ENCODE measurements at places on chromosomes 5 and 9.

DNA sequence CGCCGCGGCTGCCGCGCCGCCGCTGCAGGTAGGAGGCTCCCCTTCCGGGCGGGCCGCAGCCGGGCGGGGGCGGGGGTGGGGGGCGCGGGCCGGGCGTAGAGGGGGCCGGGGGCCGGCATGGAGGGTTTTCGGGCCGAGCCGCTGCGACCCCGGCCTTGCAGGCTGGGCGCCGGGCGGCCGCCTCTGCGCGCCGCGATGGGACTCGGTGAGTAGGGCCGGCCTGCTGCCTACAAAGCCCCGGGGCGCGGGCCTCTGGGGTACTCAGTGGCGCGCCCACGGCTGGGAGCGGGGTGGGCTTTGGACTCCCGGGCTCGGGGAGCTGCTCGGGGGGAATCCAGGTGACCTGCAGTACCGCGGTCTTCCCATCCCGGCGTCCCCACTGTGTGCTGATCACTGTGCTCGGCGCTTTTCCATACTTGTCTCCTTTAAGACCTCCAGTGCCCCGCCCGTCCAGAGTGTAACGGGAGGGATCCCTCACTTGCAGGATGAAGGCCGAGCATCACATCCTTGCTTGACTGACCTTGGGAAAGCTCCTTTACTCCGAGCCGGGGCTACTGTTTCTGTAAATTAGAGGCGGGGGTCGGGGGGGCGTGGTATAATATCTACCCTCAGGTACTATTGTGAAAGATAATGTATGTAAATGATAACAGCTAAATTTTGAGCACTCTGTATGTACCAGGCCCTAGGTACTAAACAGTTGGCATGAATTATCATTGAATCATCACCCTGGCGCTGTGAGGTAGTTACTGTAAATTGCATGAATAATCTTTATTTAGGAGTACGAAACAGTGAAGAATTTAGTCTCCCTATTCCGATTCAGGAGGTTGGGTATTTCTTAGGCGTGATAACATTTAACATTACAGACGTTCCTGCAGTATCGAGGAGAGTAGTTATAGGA is 672 bp downstream of the MSANTD3 start:
- DNase-seq: peak; percentile 86

- no peak for DNase-seq
Measured at GRCh38 chr9:22308177-22308576, 138.4 kb upstream of the DMRTA1 start.

DNA sequence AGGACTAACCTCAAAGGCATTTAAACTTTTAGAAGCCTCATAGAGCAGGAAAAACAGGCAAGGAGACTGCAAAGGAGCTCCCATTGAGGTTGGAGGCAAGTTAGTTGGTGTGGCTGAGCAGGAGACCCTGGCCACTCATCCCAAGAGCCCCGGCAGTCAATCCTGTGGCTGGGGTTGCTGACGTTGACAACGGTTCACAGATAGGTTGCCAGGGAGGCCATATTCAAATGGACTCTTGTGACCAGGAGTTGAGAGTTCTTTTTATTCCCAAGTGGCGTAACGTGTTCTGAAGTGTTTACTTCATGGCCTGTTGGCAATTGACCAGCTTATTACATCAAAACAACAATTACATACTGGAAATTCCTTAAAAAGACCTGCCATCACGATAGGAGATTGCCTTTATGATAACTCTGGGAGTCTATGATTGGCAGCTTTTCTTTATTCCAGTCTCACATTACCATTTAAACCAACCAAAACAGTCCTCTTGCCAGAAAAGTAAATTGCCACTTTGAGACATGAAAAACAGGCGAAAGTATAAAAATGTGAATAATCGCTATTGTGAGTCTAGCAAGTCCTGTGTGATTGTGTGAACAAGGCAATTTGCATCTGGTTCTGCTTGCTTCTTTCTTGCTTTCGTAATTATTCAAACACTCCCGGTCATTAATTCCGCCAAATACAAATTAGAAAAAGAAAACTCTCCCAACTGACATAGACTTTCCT is 394.9 kb downstream of the MED10 start:
- DNase-seq: no peak

DNA sequence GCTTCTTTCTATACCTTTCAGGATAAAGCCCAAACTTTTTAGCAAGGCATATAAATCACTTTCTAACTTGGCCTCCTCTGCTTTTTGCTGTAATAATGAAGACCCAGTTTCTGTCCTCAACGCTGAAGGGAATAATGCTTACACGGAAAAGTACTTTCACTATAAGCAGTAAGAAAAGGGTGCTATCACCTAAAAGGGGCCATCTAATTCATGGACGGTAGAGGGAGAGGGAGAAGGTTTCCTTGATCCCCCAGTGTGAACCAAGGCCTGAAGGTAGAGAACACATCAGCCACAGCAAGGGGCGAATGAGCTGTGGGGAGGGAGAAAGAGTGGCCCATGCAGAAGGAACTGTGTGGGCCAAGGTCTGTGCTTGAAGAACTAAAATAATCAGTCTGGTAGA is 417.7 kb upstream of the CLINT1 start:
- no peak for DNase-seq

DNA sequence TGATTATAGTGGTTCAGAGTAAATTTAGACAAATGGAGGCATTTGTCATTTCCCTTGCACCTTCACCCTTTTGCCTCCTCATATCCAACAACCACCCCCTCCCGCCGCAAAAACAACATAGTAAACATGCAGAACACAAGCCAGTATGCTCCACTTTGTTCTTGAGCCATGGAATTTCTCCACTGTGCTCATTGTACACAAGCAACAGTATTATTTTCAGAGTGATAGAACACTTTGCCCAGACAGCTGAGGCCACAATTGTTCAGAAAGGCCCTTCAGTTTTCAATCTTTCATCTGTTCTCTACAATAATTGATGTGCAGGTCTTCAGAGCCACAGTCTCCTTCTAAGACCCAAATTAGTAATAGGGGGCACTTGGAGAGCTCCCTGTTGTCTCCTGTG is 272.8 kb upstream of the SLC30A5 start:
- no peak for DNase-seq

DNA sequence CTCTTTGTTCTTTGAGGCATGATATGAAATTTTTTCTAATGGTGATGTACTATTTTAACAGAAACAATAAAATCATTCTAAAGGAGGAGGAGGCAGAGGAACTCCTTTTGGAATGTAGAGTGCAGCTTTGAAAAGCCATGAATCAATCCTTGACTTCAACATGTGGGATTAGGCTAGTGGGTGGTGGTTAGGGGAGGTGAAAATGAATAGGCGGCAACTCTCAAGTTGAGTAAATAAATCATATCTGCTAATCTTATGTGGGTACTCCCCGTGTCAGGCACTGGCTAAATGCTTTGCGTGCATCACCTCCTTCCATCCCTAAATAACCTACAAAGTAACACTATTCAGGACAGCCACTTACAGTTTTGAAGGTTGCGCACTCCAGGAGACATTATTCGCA is 35.1 kb downstream of the FAM81B start:
- DNase-seq: no peak

GRCh38 chr9:111095441-111095840 is 57.2 kb upstream of the LPAR1 start:
- DNase-seq: no peak

DNA sequence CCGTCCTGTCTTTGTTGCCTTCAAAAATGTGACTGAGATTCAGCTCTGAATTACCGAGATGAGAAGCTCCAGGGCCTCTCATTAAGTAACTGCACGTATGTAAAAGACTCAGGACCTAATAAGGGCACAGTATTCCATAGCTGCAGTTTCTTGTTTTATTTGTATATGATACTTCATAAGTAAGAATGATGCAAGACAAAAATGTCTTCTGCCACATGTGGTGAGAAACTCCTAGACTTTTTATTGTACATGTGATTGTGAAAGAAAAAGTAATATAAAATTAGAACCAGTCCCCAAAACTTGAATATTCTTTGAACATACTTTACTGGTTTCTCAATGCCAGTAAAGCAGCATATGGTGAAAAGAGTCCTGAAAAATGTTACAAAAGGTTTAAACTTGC is 110.1 kb upstream of the OTULINL start:
- DNase-seq: no peak

DNA sequence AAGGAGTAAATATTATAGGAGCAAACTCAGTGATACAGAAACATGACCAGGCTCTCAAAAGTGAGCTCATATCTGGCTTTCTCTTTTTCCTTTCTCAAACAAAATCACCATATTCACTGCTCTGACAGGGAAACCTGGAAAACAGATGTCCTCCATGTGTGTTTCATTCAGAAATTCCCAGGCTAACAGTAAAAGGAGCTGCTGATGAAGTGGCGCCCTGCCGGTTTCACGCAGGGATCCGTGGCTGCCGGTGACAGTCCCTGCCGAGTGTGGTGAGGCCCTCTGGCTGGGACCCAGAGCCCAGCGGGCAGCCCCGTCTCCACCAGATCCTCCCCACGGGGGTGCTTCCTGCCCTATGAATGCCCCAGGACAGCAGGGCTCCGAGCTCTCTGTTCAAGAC is 208.1 kb downstream of the GNA14 start:
- DNase-seq: peak; percentile 64

GRCh38 chr9:131366761-131367401 is 27.0 kb upstream of the PRRC2B start:
- DNase-seq: peak; percentile 64

- DNase-seq: no peak
Measured at GRCh38 chr5:157734436-157734835, 3.2 kb downstream of the THG1L start.

DNA sequence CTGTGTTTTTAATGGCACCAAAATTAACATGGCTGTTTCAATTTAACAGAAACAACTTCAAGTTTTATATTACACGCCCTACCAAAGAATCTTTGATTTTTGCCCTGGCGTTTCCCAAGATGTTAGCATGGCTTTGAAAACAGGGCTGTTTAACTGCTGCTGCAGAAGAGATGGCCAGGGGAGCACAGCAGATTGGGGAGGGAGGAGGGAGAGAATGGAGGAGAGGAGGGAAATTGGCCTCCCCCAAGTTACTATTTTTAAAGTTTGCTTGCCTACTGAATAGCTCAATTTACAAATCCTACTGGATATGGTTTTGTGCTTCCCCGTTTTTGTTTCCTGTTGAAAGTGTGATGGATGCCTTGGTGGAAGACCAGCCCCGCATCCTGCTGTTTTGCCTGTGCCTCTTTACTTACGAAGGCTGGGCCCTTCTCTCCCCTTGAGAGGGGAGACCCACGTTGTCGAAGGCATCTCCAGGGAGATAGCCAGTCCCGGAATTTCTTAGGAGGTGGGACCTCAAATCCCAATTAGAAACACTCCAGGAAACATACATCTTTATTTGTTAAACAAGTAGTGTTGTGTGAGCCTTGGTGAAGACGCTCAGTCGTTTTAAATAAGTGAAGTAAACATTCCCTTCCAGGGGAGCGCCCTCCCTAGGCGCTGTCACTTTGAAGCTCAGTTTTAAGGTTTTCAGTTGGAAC is 98.6 kb downstream of the AOPEP start:
- DNase-seq: no peak

- peak; percentile 82 for DNase-seq
Measured at GRCh38 chr9:108163321-108164005, 673.9 kb upstream of the KLF4 start.

DNA sequence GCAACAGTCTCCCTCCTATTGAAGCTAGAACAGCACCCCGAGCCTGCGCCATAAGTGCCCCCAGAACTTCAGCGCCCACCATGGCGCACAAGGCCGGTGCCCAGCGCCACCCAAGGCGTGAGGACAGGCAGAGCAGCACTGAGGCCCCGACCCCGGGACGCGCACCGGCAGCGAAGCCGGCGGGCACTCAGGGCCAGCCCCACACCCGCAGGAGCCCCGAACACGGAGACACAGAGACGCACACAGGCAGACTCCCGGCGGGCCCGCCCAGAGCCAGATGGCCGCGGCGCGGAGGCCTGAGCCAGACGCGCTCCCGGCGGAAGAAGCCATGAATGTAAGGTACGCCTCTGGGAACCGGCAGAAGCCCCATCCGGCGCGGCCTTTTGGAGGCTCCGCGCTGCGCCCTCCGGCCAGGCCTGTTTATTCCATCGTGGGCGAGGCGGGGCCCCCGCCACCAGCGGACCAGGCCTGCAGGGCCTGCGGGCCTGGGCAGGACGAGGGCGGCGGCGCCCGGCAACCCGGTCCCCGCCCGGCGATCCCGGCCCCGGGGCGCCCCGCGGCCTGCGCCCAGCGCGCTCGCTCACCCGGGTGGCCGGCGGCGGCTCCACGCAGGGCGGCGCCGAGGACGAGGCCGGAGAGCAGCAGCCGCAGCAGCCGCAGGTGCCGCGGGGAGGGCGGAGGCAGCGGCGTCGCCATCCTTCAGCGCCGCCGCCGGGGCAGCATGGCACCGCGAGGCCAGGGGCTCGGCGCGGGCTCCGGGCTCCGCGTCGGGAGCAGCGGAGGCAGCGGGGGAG is 486 bp downstream of the NPDC1 start:
- peak; percentile 70 for DNase-seq

DNA sequence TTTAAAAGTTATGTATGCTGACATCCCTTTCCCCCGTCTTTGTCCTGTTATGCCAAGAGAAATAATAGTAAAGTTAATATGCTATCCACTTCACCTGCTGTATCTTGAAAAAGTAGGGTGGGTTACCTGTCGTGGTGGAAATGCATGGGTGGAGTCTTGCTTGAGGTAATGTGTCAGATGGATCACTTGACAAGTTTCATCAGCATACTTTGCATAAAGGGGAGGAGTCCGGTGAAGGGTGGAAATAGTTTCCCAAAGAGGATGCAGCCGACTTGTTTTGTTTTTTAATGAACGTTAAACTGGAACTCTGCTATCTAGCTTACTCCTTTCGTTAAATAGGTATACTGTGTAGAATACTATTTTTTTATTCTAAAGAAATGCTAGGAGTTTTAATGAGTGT is 9.0 kb upstream of the DMRT3 start:
- peak; percentile 49 for DNase-seq

DNA sequence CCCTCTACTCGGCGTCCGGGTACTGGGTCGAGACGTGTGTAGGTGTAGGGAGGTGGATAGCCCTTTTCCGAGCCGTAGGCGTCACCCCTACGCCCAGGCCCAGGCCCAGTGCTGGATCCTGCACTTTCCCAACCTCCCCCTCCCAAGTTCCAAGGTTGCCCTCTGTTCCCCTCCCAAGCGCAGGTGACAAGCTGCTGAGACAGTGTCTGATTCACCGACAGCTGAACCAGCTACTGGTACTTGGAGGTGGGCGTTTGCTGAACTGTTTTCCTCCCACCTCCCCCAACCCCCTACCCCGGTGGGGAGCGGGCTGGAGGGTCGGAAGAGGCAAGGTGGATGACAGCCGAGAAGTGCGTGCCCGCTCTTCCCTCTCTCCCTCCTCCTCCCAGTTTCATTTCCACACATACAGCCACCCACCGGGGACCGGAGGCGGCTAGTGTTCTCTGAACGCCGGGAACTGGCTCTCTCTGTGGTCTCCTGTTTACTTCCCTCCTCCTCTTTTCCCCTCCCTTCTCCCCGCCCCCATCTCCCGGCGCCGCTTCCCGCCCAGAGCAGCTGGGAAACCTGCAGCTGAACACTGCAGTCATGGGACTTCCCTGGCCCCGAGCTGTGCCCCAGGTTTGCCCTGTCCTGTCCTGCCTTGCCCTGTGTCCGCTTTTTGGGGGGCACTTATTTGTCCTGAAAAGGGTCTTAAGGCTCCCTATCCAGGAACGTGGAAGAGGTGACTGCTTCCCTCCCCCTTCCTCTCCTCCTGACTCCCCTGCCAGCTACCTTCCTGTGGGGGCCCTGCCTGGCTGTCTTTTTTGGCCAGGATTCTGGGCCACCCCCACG is 6.2 kb upstream of the KLF9 start:
- DNase-seq: peak; percentile 91

Measured in Daoy (cell line).